ENCODE measurements at places on chromosomes 2 and 18. TPM values are rescaled to one million over a fixed set of nuclear protein-coding genes. Genes with fewer than 3 reads are reported as not detected.

Gene ZDBF2
- 9.2 TPM for polyA plus RNA-seq

Gene DUSP2
- polyA plus RNA-seq: 2.5 TPM

Gene EPAS1
- 39.2 TPM for polyA plus RNA-seq

DNA sequence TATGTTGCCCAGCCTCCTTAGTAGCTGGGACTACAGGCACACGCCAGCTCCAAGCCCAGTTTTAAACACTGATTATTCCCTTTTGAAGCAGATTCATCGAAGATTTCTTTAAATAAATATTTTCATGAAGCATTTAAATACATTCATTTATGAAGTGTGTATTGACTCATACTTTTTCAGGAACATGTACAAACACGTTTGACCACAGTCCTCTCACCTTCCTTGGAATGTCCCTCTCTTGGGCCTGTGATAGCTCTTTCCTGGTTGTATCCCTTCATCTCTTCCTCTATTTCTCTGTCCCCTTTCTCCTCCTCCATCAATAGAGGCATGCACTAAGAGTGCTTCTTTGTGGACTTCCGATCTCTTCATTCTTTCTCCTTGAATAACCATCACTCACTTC is 2.5 kb downstream of the PSTPIP2 start:
- no peak for DNase-seq

DNA sequence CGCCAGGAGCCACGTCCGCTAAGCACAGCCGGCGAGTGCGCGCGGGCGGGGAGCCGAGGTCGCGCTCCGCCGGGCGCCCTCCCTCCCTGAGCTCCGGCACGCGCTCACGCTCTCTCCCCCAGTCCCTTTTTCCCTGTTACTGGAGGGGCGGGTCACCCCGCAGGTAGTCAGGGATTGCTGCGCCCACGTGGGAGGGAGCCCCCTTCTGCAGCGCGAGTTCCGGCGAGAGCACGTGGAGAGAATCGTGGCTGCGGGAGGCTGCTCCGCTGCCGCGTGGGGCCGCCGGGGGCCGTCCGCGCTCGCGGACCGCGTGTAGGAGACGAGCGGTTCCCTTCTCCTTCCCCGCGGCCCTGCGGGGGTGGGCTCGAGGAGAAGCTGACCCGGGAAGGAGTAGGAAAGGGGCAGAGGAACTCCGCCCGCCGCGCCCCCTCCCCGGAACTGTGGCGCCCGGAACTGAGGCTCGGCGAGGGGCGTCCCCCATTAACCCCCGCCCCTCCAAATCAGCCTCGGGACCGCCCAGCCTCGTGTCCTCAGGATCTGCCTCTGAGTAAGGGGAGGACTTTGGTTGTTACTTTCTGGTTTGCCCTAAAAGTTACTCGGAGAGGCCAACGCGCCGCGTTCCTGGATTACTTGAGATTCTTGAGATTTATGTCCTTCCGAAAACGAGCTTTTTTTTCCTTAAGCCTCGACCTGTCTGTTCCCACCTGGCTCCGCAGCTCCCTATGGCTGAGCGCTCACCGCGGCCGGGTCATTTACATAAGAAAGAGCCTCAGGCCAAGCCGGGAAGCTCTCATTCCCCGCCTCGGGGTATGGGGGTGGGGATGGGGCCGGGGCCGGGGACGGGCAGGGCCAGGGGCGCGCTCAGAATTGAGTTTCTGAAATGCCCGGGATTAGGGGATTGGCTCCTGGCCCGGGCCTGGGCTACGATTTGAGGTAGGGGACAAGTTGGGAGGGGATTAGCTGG is 1.1 kb downstream of the HK2 start:
- DNase-seq: peak; percentile 48

- DNase-seq: no peak
These were observed 43.5 kb downstream of the CYP27C1 start for GRCh38 chr2:127176371-127177311.

Gene RSAD2
- polyA plus RNA-seq: 4.2 TPM

- no peak for DNase-seq
These were observed 128.6 kb upstream of the ZSWIM2 start for GRCh38 chr2:186977433-186978045.

Gene TRAPPC8
- polyA plus RNA-seq: 36.8 TPM
